SHP77 treated with DMSO at 0.1 percent for 48 hours (cell line): ENCODE measurements at places on chromosomes 7 and 10.

- DNase-seq, result peak; percentile 59
These were observed 84.1 kb downstream of the SNX10 start for GRCh38 chr7:26375726-26376174.

- no peak for DNase-seq
These were observed 466.2 kb downstream of the TYW1 start for GRCh38 chr7:67462781-67463191.

GRCh38 chr10:44935966-44936295, 23.7 kb upstream of the RASSF4 start:
- DNase-seq, result no peak

DNA sequence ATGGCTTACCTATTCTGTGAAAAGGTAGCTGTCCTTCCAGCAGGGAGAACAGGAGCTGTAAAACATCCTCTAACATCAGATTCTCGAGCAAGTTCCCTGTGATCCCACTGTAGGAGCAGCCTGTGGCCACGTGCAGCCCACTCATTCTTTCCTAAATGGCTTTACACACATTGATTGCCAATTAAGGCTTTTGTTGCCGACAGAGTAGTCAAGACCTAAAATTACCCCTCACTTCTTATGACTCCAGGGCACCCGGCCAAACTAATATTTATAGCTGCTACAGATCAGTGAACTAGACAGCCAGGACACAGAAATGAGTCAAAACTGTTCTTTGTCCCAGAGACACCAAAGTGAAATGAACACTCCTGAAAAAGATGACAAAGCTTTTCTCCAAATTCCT, 832.1 kb downstream of the SORCS3 start:
- no peak for DNase-seq

GRCh38 chr7:30048582-30048981, 20.4 kb downstream of the PLEKHA8 start:
- no peak for DNase-seq

DNA sequence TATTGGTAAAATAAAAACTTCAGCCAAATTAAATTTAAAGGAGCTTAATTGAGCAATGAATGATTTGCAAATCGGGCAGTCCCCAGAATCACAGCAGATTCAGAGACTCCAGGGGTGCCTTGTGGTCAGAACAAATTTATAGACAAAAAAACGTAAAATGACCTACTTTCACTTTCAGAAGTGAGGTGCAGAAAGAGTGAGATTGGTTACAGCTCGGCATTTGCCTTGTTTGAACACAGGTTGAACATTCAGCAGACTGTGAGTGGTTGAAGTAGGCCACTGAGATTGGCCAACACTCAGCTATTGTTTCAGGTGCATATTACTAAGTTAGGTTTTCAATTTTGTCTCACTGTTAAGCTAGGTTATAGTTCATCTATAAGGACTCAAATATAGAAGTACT, 153.4 kb downstream of the BICC1 start:
- no peak for DNase-seq

DNA sequence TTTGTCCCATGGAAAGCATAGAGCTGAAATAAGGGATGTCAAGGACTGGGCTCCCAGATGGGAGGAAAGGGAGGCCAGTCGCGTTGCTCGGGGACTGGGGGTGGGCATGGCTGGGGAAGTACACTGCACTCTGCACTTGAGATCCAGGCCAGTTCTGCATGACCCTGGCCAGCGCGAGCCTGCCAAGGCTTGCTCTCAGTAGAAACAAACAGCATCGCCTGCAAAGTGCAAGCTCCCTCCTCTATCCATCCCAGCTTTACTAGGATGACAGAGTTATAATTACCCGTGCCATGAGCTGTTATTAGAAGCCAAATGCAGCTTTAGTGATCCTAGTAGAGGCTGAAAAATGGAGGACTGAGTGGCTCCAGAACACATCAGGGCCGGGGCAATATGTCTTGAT, 43.9 kb upstream of the PDCD4 start:
- DNase-seq, result no peak
